ENCODE measurements at places on chromosomes 7 and 10. TPM values are rescaled to one million over a fixed set of nuclear protein-coding genes. Genes with fewer than 3 reads are reported as not detected.

DNA sequence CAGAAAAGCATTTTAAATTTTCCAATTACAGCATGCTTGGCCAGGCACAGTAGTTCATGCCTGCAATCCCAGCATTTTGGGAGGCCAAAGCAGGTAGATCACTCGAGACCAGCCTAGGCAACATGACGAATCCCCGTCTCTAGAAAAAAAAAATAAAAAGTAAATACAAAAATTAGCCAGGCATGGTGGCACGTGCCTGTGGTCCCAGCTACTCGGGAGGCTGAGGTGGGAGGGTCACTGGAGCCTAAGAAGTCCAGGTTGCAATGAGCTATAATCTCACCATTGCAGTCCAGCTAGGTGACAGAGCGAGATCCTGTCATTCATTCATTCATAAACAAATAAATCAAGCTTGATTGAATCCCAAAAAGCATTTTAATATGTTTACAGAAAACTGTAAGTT is 234.9 kb downstream of the PARD3 start:
- H3K4me3 ChIP-seq: no peak overlapping the region
- no peaks in the 10 kb centered on the region for H3K36me3 ChIP-seq
- H3K27ac ChIP-seq: no peak overlapping the region
- no peak for DNase-seq
- H3K4me1 ChIP-seq: no peaks in the 10 kb centered on the region
- H3K27me3 ChIP-seq: peaks cover 13% of the 10 kb centered on the region

DNA sequence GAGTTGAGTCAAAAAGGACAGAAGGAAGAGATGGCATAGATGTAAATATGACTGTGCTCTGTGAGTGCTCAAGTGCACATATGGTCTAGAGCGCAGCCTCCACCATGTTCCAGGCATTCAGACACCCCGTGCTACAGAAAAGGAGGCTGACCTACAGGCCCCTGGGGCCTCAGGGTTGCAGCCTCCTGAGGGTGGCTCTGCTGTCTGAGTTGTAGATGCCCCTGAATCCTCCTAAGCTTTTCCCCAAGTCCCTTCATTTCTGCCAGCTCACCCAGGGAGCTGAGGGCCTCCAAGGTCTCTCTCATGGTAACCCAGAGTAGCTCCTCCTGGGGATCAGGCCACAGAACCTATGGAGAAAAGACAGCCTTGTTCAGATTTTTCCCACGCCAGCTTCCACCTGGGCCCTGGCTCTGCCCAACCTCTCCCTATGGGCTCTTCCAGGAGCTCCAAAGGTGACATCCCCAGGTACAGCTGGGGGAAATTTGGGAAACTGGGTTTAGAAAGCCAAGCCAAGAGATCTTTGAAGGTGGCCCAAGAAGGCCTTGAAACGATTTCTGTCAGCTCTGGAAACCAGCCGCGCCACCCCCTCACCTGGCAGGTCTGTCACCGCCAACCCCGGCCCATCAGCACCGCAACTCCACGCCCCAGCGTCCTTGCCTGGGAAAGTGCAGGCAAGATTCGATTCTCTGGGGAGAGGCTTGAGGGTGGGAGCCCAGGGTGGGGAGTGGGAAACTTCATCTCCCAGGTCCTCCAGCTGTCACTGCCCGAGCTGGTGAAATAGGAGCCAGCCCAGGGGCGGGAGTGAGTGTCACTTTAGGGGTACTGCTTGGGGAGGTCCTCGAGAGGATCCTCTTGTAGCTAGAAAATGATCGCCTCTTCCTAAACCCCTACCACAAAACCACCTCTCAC is 2.4 kb downstream of the ZNF467 start:
- H3K27ac ChIP-seq: no peak overlapping the region
- peaks cover 5% of the 10 kb centered on the region for H3K4me1 ChIP-seq
- H3K36me3 ChIP-seq: no peaks in the 10 kb centered on the region
- peak overlapping the region; percentile 65 for H3K4me3 ChIP-seq
- H3K27me3 ChIP-seq: peaks cover 4% of the 10 kb centered on the region

DNA sequence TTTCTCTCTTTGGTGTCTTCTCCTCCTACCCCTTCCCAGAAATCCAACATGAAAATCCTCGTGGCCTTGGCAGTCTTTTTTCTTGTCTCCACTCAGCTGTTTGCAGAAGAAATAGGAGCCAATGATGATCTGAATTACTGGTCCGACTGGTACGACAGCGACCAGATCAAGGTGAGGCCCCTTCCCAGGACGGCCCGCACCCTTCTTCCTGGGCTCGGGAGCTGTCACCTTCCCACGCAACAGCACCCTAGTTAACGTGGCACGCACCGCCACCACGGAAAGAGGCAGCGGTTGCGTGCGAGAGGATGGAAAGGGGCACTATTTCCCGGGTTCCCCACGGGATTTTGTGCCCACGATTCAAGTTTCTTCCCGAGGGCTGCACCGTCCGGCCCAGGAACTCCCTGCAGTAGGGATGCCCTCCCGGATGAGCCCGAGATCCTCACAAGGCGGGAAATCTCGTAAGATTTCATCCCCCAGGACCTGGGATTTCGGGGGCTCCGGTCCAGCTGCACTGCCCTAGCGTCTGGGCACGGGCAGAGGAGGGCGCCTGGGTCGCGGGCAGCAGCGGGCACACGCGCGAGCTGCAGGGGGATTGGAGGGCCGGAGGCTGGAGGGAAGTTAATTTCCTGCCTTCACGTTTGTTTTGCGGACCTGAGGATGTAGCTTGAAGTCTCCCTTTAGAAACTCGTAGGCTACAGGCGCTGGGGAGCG is 834 bp downstream of the TAC1 start:
- no peak for DNase-seq
- H3K4me3 ChIP-seq: no peak overlapping the region
- no peak overlapping the region for H3K27ac ChIP-seq
- peaks cover 5% of the 10 kb centered on the region for H3K36me3 ChIP-seq

- no peak overlapping the region for H3K27ac ChIP-seq
- H3K36me3 ChIP-seq: peaks cover 12% of the 10 kb centered on the region
- no peak overlapping the region for H3K4me3 ChIP-seq
- no peak for DNase-seq
Measured at GRCh38 chr10:46232666-46233065, 54.1 kb upstream of the ANTXRL start.

- no peaks in the 10 kb centered on the region for H3K4me1 ChIP-seq
- H3K36me3 ChIP-seq: no peaks in the 10 kb centered on the region
- no peak for DNase-seq
- no peak overlapping the region for H3K4me3 ChIP-seq
- no peak overlapping the region for H3K27ac ChIP-seq
Measured at GRCh38 chr7:118152149-118152548, 31.8 kb upstream of the LSM8 start.

- DNase-seq: no peak
- no peak overlapping the region for H3K4me3 ChIP-seq
- peaks cover 6% of the 10 kb centered on the region for H3K27me3 ChIP-seq
- H3K27ac ChIP-seq: no peak overlapping the region
Measured at GRCh38 chr10:47214520-47214919, 85.5 kb upstream of the GDF10 start.

DNA sequence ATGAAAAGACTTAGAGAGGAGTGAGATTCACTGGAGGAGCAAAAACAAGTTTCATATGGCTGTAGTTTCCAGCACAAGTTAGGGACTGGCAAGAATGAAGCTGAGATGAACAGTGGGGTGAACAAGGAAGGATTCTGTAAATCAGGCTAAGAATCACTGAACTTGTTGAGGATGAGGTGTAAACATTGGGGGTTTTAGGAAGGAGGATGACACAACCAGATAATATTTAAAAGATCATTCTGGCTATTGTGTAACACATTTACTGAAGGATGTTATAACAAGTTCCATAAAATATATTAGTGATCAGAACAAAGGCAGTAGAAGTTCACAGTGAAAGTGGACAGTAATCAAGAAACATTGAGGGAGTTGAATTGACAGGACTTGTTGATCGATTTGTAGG is 68.9 kb downstream of the CD36 start:
- no peak overlapping the region for H3K27ac ChIP-seq
- no peak for DNase-seq
- no peaks in the 10 kb centered on the region for H3K36me3 ChIP-seq
- H3K4me3 ChIP-seq: no peak overlapping the region
- H3K27me3 ChIP-seq: no peaks in the 10 kb centered on the region

GRCh38 chr7:22229148-22229547 is 127.8 kb downstream of the RAPGEF5 start:
- DNase-seq: no peak
- no peak overlapping the region for H3K4me3 ChIP-seq
- H3K36me3 ChIP-seq: no peaks in the 10 kb centered on the region
- no peaks in the 10 kb centered on the region for H3K4me1 ChIP-seq

DNA sequence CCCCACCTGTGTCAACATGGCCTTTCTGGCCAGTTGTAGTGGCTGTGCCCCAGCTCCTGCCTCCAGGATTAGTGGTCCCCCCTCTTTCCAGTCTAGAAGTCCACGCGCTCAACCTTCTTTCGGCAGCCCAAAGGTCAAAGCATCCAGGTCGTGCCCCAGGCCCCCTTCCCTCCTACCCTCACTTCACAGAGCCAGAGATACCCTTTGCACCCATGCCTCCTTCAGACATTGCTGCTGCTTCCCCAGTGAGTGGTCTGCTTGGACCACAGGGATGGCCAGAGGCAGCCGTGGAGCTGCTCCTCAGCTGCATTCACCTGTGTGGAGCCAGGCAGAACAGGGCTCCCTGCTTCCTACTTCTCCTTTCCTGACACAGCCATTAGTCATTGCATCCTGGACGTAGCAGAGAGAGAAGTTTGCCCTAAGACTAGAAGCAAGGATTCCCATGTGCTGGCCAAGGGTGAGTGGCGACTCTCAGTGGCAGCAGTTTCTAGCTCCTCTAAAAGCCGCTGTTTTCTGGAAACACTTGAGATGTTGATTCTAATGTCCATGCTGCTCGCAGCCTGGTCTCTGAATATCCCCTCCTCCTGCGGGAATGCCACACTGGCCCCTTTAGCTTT is 243.1 kb upstream of the SHH start:
- H3K27ac ChIP-seq: no peak overlapping the region
- no peaks in the 10 kb centered on the region for H3K36me3 ChIP-seq
- no peak overlapping the region for H3K4me3 ChIP-seq
- no peaks in the 10 kb centered on the region for H3K27me3 ChIP-seq
- H3K4me1 ChIP-seq: no peaks in the 10 kb centered on the region

- H3K4me1 ChIP-seq: no peaks in the 10 kb centered on the region
- no peaks in the 10 kb centered on the region for H3K36me3 ChIP-seq
- DNase-seq: no peak
- H3K4me3 ChIP-seq: no peak overlapping the region
Measured at GRCh38 chr7:155318245-155318644, 20.6 kb downstream of the INSIG1 start.

DNA sequence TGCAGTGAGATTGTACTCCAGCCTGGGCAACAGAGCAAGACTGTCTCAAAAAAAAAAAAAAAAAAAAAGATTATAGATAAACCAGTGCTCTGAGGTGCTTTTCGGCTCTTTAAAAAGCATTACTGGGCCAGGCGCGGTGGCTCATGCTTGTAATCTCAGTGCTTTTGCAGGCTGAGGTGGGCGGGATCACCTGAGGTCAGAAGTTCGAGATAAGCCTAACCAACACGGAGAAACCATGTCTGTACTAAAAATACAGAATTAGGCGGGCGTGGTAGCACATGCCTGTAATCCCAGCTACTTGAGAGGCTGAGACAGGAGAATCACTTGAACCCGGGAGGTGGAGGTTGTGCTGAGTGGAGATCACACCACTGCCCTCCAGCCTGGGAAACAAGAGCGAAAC is 6.6 kb upstream of the HNRNPF start:
- peaks cover 21% of the 10 kb centered on the region for H3K4me1 ChIP-seq
- no peaks in the 10 kb centered on the region for H3K36me3 ChIP-seq
- no peak overlapping the region for H3K27ac ChIP-seq
- no peak overlapping the region for H3K4me3 ChIP-seq
- H3K27me3 ChIP-seq: no peaks in the 10 kb centered on the region

DNA sequence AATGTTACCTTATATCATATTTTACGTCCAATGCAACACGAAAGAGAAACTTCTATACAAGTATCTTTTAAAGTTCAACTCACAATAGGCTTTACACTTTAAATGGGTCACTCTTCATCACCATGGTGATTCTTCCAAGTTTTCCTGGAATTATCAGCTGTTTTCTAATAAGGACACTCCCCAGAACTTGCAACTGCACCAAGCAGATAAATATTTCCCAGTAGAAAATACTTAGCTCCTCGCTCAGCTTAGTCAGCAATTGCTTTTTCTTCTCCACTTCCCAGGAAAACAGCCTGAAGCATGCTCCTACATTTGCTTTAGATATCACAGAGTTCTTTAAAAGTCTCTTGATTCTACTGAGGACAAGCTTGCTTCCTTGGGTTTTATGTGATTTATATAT is 25.7 kb upstream of the ADD3 start:
- no peaks in the 10 kb centered on the region for H3K4me1 ChIP-seq
- H3K4me3 ChIP-seq: no peak overlapping the region
- H3K27me3 ChIP-seq: no peaks in the 10 kb centered on the region

DNA sequence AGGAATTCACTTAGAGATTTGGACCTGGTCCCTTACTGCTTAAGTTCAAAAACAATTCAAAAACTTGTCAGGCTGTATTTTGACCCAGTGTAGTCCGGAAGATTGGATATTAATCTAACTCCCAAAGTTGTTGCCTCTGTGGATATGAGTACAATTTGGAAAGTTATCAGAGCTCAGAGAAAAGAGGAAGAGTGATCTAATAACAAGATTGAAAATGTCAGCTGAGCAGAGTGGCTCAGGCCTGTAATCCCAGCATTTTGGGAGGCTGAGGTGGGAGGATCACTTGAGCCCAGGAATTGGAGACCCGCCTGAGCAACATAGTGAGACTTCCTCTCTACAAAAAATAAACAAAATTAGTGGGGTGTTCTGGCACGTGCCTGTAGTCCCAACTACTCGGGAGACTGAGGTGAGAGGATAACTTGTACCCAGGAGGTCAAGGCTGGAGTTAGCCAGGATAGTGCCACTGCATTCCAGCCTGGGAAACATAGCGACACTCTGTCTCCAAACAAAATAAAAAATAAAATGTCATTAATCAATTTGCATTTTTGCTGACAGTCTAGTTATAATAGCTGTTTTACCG is 3.2 kb upstream of the ASCC1 start:
- no peak for DNase-seq
- peak overlapping the region; percentile 65 for H3K4me3 ChIP-seq

GRCh38 chr7:34100661-34101060 is 195.3 kb downstream of the BMPER start:
- H3K36me3 ChIP-seq: no peaks in the 10 kb centered on the region
- no peak for DNase-seq
- H3K4me1 ChIP-seq: no peaks in the 10 kb centered on the region
- H3K27ac ChIP-seq: no peak overlapping the region

DNA sequence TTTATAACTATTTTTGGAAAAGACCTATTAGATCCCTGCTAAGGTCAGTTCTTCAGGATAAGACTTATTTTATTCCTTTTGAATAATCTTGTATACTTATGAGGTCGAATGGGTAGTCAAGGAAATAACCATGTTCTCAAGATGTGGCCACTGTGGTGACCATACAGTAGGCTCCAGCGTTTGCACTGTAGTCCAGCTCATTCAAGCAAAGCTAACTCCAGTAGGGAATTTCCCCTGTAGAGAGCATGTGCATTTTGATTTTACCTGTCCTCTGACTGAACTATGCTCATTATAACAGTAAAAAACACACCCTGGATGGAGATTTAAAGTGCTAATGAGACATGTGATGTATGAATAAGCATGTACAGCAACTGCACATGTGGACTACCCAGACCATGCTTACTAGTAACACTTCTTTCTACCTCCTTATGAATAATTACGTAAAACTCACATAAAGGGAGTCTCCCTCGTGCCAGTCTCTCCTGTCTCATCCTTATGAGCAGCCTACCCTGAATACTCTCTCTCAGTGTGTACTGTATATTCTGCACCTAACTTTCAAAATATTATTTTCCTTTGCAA is 32.4 kb upstream of the SEMA3E start:
- no peak overlapping the region for H3K27ac ChIP-seq
- DNase-seq: no peak
- no peak overlapping the region for H3K4me3 ChIP-seq
- H3K36me3 ChIP-seq: peaks cover 8% of the 10 kb centered on the region
- no peaks in the 10 kb centered on the region for H3K27me3 ChIP-seq

The FAM237B gene
- not detected for total RNA-seq

The PPP2R2D gene
- 47.4 TPM for total RNA-seq

The CPN1 gene
- total RNA-seq: not detected

The AEBP1 gene
- total RNA-seq: 2.4 TPM

The SCART1 gene
- 2.0 TPM for total RNA-seq

The SPDYE16 gene
- total RNA-seq: 0.76 TPM
